A172 (cell line): ENCODE measurements at places on chromosomes 12 and 14. TPM values are rescaled to one million over a fixed set of nuclear protein-coding genes. Genes with fewer than 3 reads are reported as not detected.

DNA sequence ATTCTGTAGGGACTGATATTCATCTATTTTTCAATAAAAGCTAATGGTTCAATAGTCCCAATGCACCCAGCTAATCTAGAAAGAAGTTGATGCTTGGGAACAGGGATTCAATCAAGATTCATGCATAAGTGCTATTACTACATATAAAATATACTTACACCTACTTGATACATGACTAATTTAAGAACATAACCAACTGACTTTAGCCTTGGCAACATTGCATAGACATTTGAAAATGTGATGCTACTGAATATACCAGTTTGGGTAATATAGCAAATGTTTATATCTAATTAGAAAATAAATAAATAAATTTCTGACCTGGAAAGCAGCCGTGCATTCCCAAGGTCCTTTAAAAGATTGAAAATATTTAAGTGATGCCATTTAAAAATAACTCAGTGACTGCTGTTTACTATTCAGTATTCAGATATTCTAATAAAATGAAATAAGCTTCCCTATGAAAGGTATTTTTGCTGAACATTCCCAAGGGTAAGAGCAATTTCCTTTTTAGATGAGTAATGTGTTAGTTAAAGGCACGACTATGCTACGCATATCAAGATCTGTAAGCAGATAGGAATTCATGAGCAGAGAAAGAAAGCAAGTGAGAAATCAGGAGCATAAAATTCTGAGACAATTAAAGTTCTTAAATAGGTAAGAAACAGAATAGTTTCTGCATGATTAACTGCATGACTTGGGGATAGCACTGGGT is 160.6 kb upstream of the SYT1 start:
- peak; percentile 88 for DNase-seq

LALBA gene
- total RNA-seq: not detected in 2 replicates

DNA sequence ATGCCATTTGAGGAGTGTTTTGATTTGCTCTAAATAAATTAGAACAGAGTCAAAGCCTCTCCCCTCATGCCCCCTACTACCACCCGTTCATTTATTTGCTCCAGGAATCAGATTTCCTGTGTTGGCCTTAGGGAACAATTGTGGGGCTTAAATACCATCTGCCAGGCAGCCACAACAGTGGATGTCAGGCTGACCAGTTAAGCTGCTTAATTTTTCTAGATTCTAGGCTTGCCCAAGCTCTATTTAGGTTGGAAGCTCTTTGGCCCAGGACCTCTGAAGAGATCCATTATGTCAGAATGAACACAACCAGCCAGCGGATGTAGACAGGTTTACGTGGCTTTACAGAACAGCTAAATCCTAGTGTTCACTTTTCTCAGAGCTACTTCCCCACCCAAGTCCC is 1.0 kb upstream of the TIMELESS start:
- no peak for DNase-seq

KRT72 gene
- not detected in 2 replicates for total RNA-seq

CLEC4C gene
- total RNA-seq: not detected in 2 replicates

- no peak for DNase-seq
These were observed 209.1 kb upstream of the DAAM1 start for GRCh38 chr14:58979325-58979724.

CRACR2A gene
- not detected in 2 replicates for total RNA-seq

DNA sequence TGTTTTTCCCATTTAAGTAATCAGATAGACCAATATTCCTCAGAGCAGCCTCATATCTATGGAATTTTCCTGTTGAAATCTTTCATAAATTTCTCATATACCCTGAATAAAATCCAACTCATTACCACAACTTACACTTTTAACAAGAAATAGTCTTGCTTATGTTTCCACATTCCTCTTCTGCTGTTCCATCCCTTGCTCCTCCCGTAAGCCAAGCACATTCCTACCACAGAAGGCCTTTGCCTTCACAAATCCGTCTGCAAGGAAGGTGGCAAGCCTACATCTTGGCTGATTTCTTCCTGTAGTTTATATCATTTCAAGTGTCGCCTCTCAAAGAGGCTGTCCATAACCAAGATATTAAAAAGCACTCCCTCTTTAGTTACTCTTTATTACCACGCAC is 127.7 kb downstream of the C12orf50 start:
- DNase-seq: no peak

- peak; percentile 45 for DNase-seq
These were observed 2.3 kb upstream of the DIO2 start for GRCh38 chr14:80213602-80214001.

DNA sequence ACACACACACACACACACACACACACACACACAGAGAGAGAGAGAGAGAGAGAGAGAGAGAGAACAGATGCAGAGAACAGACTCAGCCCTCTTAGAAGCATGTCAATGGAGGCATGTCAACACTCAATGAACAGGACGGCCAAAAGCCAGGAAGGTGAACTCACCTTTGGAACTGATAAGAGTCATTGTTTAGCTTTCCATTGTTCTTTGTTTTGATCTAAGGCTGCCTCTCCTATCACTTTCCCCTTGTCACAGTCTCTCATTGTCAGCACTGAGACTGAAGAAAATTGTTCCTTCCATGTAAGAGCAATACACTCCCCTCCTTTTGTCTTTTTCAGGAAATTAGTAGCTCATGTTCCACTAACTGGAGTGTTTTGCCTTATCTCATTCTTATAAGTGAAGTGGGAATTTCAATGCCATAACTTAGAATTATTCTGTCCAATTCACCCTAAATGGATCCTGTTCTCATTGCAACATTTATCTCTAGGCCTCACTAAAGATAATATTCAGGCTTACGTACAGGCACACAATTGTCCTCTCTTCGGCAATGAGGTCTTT is 218.0 kb downstream of the DUSP6 start:
- DNase-seq: no peak
